H1 (cell line): ENCODE measurements at places on chromosomes 7 and 10.

- no peaks in the 10 kb centered on the region for H3K27me3 ChIP-seq
- H3K4me3 ChIP-seq, result no peak overlapping the region
- no peak overlapping the region for H3K27ac ChIP-seq
- peaks cover 5% of the 10 kb centered on the region for H3K4me1 ChIP-seq
- DNase-seq, result no peak
These were observed 49.0 kb downstream of the WAC start for GRCh38 chr10:28581916-28582315.

GRCh38 chr7:27166531-27167505 lies 1.5 kb upstream of the HOXA9 start:
- H3K4me3 ChIP-seq, result no peak overlapping the region
- no peak overlapping the region for H3K27ac ChIP-seq
- H3K4me1 ChIP-seq, result no peaks in the 10 kb centered on the region; the same call in 1 of the 2 replicates
- H3K36me3 ChIP-seq, result peaks cover 12% of the 10 kb centered on the region; the same call in 1 of the 2 replicates
- DNase-seq, result no peak

- DNase-seq, result no peak
- H3K4me3 ChIP-seq, result no peak overlapping the region
- no peaks in the 10 kb centered on the region for H3K4me1 ChIP-seq
These were observed 25.6 kb upstream of the CRTAC1 start for GRCh38 chr10:98055841-98056516.

DNA sequence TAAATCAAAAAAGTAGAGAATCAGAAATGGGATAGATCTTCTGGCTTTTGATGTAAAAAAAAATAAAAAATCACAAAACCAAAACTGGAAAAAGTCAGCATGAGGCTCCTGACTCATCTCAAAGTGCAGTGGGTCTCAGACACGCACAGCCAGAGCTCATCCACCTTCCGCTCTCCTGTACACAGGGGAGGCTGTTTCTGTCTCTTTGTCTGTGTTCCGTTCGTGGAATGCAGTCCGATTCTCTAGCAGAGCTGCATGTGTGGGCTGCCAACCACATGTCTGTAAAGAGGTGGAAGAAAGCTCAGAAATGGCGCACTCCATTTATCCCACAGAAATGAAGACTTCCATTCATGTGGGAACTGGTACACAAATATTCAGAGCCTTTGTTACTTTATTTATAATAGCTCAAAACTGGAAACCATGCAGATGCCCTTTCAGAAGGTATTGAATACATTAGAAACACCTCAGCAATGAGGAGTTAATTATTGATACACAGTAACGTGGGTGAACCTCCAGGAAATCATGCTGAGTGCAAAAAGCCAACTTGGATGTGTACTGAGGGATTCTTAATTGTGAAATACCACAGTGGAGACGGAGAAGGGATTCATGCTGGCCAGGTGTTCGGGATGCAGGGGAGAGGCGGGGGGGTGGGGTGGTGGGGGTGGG lies 123.3 kb downstream of the TRRAP start:
- no peak for DNase-seq
- no peak overlapping the region for H3K4me3 ChIP-seq
- H3K36me3 ChIP-seq, result peaks cover 26% of the 10 kb centered on the region; the same call in 1 of the 2 replicates
- no peak overlapping the region for H3K27ac ChIP-seq
- H3K27me3 ChIP-seq, result no peaks in the 10 kb centered on the region
